ENCODE measurements at places on chromosomes 7 and 10. TPM values are rescaled to one million over a fixed set of nuclear protein-coding genes. Genes with fewer than 3 reads are reported as not detected.

GRID2IP gene
- 0.53 TPM for total RNA-seq

ENKUR gene
- not detected for total RNA-seq

C7orf25 gene
- 8.1 TPM for total RNA-seq

CYP2C19 gene
- not detected for total RNA-seq

DNAJC9 gene
- total RNA-seq, result 50.1 TPM

SPDYE9 gene
- not detected for total RNA-seq

HOXA9 gene
- total RNA-seq, result not detected

SH2D4B gene
- 0.14 TPM for total RNA-seq

AKR1C4 gene
- total RNA-seq, result not detected

CYP26C1 gene
- not detected for total RNA-seq

STEAP2 gene
- total RNA-seq, result not detected

AMPH gene
- total RNA-seq, result not detected

GALNT17 gene
- not detected for total RNA-seq

OPALIN gene
- total RNA-seq, result not detected

CYP2E1 gene
- 0.80 TPM for total RNA-seq

SKIDA1 gene
- total RNA-seq, result 0.58 TPM

ASAH2 gene
- 5.2 TPM for total RNA-seq

TFEC gene
- 1.3 TPM for total RNA-seq

TMEM196 gene
- not detected for total RNA-seq

C7orf33 gene
- not detected for total RNA-seq

TMEM26 gene
- total RNA-seq, result not detected

NDUFB8 gene
- total RNA-seq, result 269 TPM

TLX1 gene
- not detected for total RNA-seq

CDK6 gene
- 98.6 TPM for total RNA-seq

NODAL gene
- total RNA-seq, result not detected

CLDN15 gene
- 30.1 TPM for total RNA-seq

TMEM229A gene
- total RNA-seq, result not detected

METTL27 gene
- total RNA-seq, result 0.74 TPM

C10orf62 gene
- total RNA-seq, result not detected

TSPAN13 gene
- total RNA-seq, result 0.91 TPM

BICC1 gene
- total RNA-seq, result 0.06 TPM

HMX2 gene
- not detected for total RNA-seq

SPOCK2 gene
- total RNA-seq, result 370 TPM

ZNF365 gene
- 0.58 TPM for total RNA-seq

NME8 gene
- not detected for total RNA-seq

PSAP gene
- 175 TPM for total RNA-seq

SSC4D gene
- 0.34 TPM for total RNA-seq

BRI3 gene
- 53.6 TPM for total RNA-seq

GLI3 gene
- total RNA-seq, result 1.3 TPM

PDE1C gene
- total RNA-seq, result not detected

SLK gene
- 37.9 TPM for total RNA-seq

UBE2D4 gene
- total RNA-seq, result 6.2 TPM

SPAM1 gene
- not detected for total RNA-seq

STX1A gene
- 9.9 TPM for total RNA-seq

LLCFC1 gene
- total RNA-seq, result not detected

MCMBP gene
- total RNA-seq, result 75.5 TPM

CPXM2 gene
- not detected for total RNA-seq

SLC13A1 gene
- total RNA-seq, result not detected

SGPL1 gene
- 28.2 TPM for total RNA-seq

PAX2 gene
- not detected for total RNA-seq

EPO gene
- total RNA-seq, result 0.22 TPM

SLC39A12 gene
- not detected for total RNA-seq

EPHB6 gene
- total RNA-seq, result 20.1 TPM

All from activated naive CD8-positive, alpha-beta T cell treated with anti-CD3 and anti-CD28 coated beads, Interleukin-2, amount 10 ng/mL, durations not matched to agents 7 days and 5 days (primary cell).